ENCODE measurements at places on chromosomes 1 and 21.

DNA sequence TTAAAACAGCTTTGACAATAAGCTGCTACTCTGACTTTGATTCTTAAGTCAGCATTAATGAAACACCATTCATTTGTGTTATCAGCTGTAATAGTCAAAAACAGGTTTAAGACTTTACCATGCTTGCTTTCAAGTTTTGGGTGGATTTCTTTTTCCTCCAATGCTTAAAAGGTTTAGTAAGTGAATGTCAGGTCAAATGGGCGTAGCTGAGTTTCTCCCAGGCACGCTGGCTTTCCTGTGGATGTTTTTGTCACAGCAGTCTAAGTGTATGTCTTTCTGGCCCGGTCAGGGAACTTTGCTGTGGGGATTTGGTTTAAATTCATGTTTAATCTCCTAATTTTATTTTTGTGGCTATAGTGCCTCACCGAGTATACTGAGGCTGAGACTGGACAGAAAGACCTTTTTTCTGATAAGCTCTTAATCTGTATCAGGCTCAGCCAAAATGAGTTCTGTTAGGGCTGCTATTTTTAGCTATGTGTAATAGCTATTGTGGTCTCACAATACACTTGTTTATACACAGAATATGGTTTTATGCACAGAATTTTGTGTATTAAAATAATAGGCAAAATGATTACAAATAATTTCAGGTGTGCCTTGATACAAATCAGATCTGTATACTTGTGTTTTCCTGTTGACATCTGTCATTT is 292.8 kb downstream of the DISC1 start:
- no peak for DNase-seq

GRCh38 chr1:152185544-152186391 is 26.7 kb upstream of the RPTN start:
- peak; percentile 11 for DNase-seq

DNA sequence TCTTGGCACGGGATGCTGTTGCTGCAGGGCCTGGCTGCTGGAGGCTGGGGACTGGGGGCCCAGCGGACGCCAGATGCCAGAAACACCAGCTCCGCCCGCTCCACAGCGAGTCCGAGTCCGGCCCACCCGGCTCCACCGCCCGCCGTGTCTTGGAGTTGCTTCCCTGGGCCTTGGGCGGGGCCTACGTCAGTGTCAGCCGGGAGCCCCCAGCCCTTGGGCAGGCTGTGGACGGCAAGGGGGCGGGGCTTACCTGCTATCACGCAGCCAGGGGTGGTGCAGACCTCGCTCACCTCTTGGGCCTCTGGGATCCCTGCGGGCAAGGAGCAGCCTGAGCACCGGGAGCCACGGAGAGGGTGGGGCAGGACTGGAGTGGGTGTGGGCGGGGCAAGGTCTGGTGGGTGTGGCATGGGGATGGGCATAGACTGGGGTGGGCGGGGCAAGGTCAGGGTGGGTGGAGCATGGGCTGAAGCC is 21.8 kb downstream of the MMEL1 start:
- DNase-seq: peak; percentile 75

DNA sequence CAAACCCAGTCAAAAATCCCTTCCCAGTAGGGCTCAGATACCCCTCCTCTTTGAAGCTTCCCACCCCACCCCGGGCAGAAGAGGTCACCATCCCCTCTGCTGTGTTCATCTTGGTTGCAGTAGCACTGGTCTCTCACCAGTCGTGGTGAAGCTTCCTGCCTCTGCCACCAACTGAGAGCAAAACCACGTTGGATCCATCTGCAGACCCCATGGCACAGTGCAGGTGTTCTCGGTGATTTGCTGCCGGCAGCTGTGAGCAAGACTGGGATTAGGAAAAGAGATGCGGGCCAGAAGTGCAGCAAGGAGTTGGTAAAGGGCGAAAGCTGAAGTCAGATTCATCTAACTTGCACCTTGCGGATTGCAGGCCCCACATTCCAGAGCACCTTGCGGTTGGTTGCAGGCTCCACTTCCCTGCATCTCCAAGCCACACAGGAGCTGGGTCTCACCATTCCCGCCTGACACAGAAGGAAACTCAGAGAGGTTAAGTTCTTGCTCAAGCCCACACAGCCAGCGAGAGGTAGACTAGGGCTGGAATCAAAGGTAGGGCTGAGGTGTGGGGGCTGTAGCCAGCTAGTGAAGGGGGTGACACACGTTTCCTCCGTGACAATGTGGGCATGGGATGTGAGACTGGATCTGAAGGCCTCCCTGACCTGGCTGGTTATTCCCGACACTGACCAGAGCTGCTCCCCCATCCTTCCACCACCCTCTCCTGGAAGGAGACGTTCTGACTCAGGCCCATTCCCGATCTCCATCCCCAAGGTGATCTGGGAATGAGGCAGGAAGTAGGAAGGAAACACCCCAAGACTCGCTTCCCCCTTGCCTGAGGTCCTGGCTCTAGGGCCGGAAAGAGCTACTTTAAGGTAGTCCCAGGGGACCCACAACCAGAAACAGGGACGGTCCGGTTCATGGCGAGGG is 3.3 kb upstream of the FAM110D start:
- no peak for DNase-seq

- DNase-seq: no peak
These were observed 542.1 kb downstream of the COL11A1 start for GRCh38 chr1:102566182-102566581.
